NCI-H1417 treated with DMSO at 0.1 percent for 48 hours (cell line): ENCODE measurements at places on chromosomes 6 and 20.

DNA sequence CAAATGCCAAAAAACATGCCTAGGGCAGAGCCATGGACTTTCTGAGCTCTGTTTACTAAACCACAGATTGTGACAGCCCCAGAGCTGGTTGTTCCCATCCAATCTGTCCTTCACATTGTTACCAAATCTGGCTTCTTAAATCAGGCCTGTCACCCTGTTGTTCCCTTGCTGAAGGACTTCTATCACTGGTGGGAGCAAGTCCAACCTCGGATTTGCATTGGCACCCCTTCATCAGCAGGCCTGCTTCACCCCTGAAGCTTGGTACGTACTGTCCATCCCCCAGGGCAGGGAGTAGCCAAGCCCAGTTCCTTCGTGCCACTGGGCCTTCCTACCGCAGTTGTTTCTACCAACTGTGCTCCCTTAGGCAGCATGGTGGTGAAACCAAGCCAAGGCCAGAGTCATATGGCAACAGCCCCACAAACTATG, 357.3 kb upstream of the JARID2 start:
- no peak for DNase-seq

DNA sequence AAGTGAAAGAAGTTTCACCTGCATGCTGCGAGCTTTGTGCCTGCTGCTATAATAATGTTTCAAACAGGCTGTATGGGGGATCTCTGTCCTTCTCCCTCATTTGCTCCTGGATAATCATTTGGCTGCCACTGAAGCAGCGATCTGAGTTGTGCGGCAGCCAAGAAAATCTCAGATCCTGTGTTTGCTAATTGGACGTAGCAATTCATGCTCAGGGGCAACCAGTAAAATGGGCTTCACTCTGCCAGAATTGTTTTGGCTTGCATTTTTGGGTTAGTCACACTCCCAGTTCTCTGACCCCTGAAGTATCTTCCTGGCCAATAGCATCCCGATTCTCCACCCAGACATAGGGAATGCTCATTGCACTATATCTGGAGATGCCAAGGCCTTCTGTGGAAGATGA, 13.7 kb upstream of the STXBP5 start:
- DNase-seq: no peak

GRCh38 chr20:53934421-53935343, 135.7 kb downstream of the BCAS1 start:
- DNase-seq: no peak

DNA sequence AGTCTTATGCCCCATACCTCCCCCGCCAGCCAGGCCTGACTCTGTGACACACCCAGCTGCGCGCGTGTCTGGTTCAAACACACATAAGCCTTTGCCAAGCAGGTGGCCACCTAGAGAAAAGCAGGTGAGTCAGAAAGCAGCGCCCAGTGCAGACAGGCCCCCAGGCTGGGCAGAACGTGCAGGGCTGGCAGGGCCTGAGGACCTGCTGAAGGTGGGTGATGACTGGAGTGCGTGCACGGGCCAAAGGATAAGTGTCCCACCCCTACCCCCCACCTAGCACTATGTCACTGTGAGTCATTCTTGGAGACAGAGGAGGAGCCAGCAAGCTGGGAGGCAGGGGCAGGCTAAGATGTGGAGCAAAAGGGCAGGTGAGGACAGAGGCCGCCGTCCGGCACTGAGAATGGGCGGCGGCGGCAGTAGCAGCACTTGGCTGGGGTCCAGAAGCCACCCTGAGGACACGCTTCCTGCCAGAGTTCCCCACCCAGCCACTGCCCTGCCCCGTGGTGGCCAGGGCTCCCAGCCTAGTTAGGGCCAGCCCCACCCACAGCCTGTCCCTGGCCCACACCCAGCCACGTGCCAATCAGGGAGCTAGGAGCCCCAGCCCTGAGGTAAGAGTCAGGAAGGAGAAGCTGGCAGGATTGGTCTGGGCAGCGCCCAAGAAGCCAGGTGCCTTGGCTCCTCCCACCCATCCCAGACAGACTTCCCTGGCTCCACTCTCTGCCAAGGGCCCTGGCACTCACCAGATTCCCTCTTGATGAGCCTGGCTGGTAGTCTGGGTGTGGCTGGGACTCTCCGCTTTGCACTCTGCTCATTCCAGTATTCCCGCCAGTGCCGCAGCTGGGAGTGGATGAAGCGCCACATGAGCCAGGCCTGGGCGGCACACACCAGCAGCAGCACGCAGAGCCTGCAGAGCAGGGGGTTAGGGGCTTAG, 72.7 kb downstream of the TRAM2 start:
- peak; percentile 85 for DNase-seq

DNA sequence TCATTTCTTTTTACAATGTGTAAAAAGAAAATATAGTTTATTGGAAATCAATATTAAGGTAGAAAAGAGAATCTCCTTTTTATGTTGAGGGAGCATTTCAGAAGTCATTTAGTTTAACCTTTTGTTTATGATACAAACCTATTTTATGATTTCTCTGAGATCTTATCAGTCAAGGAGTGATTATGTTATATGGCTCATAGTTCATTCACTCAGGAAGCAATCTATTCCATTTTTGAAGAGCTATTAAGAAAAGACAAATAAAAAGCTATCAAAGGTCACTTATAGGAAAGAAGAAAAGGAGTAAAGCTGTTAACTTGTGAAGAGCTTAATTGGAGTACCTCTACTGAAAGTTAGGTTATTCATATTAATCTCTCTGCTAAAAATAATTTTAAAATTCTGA, 526.6 kb upstream of the JAG1 start:
- DNase-seq: no peak

DNA sequence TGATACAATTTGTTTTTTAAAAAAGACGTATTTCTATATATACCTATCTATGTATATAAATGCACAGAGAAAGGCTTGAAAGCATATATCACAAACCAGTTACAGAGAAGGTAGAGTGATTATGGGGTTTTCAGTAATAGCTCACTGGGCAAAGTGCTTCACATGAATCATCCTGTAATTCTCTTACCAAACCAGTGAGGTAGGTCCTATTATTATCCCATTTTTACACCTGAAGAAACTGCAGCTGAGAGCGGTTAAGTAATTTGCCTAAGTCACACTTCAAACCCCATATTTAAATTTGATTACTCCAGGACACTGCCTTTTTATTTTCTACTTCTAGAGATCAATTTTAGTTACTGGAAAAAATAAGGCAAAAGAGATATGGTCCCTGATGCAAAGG, 4.4 kb downstream of the GSS start:
- DNase-seq: no peak

GRCh38 chr6:106048336-106048735, 37.8 kb upstream of the PRDM1 start:
- no peak for DNase-seq

GRCh38 chr6:80185492-80185891, 79.0 kb downstream of the BCKDHB start:
- no peak for DNase-seq

DNA sequence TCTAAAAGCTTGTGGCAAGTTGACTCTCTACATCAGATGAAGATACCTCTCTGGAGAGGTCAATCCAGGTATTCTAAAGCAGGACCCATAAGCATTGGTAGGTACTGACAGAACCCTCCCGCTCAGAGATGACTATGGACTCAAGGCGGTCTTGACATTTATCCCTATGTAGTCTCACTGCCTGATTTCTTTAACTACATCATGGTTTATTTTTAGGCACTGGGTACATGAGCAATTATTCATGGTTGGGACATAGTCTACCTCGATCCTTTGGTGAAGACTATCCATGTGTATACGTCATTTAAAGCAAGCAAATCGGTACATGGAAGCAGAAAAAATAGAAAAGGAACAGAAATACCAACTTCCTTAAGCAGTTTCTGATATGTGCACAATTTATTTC, 136.2 kb upstream of the TAB2 start:
- DNase-seq: no peak

DNA sequence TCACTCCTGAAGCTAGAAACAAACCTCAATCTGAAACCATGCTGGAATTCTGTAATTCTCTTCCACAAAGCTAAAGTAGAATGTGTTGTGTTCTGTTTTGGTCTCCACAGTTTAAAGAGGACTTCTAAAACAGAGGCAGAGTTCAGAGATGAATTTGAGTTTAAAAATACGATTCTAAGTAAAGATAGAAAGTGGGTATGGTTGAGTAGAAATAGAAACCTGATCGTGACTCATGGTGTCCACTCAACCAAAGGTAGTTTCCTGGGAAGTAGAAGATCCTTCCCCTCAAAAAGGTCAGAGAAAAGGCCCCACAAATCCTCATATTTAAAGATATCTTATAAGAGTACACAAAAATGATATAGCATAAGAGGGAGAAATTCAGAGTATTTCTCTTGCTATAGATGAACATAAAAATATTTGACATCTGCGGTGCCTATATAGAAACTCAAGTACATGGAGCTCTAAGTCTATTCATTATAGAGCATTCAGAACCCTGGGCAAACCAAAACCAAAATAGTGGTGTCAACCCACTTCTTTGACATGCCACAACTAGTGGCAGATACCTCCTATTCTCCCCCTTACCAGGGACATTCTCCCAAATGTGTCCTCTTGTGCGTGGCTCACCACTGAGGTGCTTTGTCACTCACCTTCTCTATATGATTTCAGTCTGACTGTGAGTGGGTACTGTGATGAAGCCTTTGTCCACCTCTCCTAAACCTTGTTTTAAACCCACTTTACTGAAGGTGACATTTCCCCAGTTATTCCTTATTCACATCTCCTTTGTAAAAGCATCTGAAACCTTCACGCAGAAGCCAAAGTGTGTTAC, 84.5 kb downstream of the PLCB1 start:
- DNase-seq: no peak

DNA sequence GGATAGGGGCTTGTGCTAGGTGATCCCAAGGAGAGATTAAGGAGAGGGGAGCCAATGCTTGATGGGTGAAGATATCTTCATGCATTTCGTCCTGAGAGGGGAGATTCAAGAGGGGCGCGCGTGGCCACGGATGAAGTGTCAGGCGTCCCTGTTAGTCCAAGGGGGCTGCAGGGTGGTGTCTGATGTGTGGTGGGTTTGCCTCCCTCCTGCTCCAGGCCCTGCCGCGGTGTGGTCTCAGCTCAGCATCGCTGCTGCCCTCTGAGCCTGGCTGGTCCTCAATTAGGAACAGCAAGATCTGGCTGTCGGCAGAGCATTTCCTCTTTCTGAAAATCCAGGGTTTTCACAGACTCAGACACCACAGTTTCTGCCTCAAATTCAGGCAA, 318.0 kb downstream of the THBS2 start:
- no peak for DNase-seq

- no peak for DNase-seq
These were observed 51.9 kb upstream of the EDN1 start for GRCh38 chr6:12238219-12238618.

GRCh38 chr6:105793130-105793529, 293.0 kb upstream of the PRDM1 start:
- no peak for DNase-seq

GRCh38 chr20:48785801-48786200, 42.0 kb downstream of the PREX1 start:
- no peak for DNase-seq

GRCh38 chr6:44036196-44036595, 91.1 kb downstream of the MRPL14 start:
- DNase-seq: no peak

DNA sequence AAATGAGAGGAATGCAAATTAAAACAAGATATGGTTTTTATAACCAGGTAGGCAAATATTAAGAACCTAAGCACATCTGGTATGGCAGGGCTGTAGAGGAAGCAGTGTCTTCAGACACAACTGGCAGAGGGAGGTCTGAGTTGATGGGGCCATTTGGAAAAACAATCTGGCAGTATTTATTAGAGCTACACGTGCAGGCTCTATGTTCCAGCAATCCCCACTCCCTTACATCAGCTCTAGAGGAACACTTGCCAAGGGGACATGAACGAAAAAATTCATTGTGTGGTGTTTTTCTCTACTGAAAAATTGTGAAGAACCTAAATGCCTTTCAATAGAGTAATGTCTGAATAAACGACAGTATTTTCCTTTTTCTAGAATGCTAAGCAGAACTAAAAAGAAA, 111.6 kb upstream of the EDN1 start:
- no peak for DNase-seq

GRCh38 chr6:1247056-1247455, 64.8 kb upstream of the FOXQ1 start:
- no peak for DNase-seq

DNA sequence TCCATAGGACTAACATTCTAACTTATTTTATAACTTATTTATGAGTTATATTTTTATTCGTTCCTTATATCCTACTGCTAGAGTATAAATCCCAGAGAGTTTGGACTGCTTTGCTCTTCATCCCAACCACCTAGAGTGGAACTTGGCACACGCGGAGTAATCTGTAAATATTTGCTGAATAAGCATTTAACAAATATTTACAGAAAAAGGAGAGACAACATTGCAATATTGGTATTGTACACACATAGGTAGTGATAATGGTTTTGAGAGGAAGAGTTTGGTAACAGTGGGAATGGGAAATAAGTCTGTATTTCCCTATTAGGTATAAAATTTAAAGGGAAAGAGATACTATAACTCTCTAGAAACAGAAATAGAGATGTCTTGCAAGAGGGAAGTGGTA, 634.8 kb upstream of the CITED2 start:
- DNase-seq: no peak

DNA sequence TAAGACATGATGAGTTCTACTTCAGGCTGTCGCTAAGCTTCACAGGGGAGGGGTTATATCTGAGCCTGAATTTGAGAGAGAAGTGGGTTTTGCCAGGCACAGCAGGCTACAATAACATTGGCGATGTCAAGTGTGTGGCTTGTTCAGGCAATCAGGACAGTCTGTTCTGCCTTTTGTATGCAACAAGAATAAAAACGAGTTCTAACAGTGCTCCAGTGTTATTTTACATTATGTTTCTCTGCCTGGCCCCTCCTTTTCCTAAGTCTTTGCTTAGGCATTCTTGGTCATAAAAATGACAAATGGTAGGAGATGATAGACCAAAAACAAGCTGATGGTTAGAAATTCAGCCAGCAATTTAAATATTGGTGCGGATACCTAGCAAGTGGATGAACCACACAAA, 26.8 kb downstream of the PAQR8 start:
- no peak for DNase-seq

GRCh38 chr6:106379951-106380350, 19.4 kb downstream of the CRYBG1 start:
- DNase-seq: no peak

DNA sequence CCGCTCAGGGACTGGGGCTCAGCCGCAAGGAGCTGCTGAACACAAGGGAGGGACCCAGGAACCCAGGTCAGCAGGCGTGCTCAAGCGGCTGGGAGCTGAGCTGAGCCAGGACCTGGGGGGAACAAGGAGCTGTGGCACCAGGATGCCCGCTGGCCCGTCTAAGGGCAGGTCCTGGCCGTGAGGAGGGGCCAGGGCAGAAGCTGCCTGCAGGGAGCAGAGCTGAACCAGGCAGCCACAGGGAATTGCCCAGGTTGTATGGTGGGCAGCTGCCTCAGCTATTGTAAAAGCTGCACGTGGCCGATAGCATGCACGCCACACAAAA, 133.3 kb downstream of the AGPAT4 start:
- no peak for DNase-seq

GRCh38 chr6:135939208-135939591, 87.7 kb downstream of the PDE7B start:
- no peak for DNase-seq
